ENCODE measurements at places on chromosomes 5 and 9. TPM values are rescaled to one million over a fixed set of nuclear protein-coding genes. Genes with fewer than 3 reads are reported as not detected.

- no peak for DNase-seq
These were observed 23.8 kb downstream of the DAB2 start for GRCh38 chr5:39400713-39401578.

DNA sequence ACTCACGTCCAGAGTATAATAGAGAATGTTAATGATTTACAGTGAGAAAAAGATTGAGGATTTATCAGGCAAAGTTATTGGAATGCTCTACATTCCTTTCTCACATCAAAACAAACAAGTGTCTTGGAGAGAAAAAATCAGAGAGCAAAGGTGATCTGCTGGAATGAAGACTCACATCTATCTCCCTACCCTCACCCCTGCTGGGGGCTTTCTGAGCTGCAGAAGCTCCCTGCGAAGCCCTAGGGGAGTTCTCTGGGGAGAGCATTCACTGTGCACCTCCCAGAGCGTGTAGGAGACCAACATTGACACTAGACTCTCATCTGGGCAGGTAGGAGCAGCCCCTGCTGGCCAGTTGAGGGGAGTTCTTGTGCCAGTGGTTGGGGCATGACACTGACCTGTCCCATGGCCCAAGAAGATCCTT is 76.6 kb upstream of the ADAMTS16 start:
- no peak for DNase-seq

GRCh38 chr5:42960506-42960905 is 79.6 kb downstream of the ANXA2R start:
- DNase-seq, result no peak

GRCh38 chr9:15553528-15553898 is 670 bp downstream of the CCDC171 start:
- no peak for DNase-seq

DNA sequence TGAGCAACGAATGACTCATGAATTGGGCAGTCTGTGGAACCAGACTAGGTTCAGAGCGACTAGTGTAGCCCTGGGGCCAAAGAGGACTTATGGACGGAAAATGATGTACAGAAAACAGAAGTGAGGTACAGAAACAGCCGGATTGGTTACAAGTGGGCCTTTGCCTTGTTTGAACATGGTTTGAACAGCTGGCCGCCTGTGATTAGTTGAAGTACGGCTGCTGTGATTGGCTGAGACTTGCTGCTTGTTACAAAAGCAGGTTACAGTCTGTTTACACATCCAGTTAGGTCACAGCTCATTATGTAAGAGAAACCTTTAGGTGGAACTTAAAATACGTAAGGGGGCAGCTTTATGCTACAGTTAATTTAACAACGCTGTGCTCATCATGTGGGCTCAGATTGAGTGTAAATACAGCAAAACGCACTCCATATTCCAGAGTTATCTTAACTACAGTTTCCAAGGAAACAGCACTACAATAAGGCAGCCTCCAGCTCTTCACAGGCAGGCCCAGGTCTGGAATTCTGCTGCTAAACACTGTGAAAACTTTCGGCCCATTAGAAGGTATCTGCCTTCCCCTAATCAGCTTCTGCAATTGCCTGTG is 6.5 kb downstream of the AMACR start:
- DNase-seq, result peak; percentile 16

DNA sequence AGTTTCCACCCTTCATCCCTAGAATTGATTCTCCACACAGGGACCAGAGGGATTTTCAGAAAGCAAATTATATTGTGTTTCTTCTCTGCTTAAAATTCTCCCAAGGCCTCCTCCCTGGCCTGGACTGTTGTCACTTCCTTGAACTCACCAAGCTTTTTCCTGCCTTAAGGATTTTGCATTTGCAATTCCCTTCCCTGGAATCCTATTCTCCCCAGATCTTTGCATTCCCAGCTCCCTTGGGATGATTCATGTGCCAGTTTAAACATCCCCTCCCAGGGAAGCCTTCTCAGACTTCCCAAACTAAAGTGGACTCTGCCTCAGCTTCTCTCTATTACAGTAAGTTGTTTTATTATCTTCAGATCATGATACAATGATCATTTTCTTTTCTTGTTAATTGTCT is 35.2 kb upstream of the PDE8B start:
- no peak for DNase-seq

DNA sequence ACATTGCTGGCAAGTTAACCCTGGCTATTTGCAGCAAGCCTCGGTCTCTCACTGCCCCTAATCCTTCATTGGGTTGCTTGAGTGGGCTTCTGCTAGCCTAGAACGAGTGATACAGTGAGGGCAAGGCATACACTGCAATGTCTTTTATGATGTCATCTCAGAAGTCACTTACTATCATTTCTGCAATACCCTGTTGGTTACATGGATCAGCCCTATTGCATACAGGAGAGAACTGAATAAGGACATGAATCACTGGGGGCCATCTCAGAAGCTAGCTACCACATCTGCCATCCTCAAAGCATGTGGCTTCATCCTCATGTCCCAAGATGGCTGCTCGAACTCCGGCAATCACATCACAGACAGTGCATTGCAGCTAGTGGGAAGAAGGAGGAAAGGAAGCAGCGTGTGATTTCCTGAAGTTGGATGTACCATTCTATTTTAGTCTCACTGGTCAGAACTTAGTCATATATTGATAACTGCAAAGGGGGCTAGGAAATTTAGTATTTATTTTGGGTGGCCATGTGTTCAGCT is 33.3 kb upstream of the CDKN2AIPNL start:
- DNase-seq, result no peak

CCDC180 gene
- 12.5 TPM for total RNA-seq

Data from progenitor cell of endocrine pancreas (in vitro differentiated cells).